ENCODE measurements at places on chromosomes 2 and 18.

DNA sequence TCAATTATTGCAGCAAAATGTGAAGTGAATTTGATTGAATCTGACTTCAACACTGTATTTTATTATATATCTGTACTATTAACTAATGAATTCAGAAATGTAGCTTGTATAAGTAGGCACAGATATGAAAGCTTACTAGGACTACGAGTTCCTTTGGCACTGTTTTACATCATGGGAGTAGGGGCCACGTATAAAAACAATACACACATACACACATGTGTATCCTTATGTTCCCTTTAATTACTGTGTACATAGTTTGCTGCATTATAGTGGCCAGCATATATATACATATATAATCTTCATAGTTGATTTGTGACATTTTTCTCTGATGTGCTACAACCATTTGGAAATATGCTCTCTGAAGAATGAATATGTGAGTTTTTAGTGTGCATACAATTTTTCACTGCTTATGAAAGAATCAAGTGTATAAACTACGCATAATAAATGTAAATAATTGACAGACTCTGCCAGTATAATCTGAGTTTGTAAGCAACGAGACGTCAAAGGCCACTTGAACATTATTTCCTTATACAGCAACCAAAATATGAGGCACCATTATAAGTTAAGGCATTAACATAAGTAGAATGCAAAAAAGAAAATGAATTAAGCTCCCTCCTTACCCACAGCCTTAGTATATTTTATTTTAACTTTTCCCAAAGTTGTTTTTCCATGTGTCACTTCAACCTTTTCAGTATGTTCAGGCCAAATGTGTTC lies 98.1 kb upstream of the GALNT5 start:
- DNase-seq = no peak

- DNase-seq = no peak
Observed at GRCh38 chr2:145460112-145460511, 940.2 kb upstream of the ZEB2 start.

DNA sequence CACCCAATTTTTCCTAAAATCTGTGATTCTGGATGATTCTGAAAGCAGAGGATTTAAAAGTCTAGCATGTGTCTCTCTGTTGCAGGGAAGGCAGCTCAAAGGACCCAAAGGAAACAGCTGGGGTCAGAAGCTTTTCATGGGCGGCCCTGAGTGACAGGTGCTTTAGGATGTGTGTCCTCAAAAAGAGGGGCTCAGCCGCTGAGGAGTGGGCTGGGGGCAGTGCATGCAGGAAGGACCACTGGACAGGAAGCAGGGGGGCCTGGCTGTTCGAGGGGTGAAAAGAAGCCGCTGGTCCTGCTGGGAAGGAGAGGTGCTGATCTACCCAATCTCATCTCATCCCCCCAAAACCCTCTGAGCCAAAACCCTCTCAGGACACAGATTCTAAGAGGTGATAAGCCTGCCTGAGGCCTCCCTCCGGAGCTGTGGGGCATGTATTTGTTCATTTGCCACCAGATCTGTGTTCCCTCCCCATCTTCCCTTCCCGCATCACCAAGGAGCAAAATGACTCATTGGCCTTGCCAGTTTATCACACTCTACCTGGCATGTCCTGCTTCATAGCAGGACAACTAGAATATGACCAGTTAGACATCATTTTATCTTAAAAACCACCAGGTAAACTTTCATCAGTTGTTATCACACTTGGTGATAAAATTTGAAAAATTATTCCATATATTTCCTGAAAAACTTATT lies 98.8 kb upstream of the MGAT4A start:
- no peak for DNase-seq

GRCh38 chr2:18473241-18474181 lies 86.9 kb downstream of the RDH14 start:
- no peak for DNase-seq

DNA sequence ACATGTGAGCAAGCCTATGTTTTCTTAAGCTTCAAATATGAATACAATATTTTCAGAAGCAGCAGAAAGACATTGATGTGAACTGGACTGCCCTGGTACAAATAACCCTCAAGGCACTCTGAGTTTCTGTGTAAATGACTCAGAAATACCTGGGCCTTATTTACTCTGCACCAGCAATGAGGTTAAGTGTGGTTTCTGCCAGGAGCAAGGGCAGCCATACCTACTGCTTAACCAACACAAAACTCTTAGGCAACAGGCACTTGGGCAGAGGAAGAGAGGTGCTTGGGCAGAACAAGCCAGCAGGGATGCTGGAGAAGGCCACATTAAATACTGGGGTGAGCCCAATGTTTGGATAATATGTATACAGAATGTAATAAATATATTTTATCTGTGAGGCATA lies 29.4 kb upstream of the ARL5A start:
- no peak for DNase-seq

GRCh38 chr2:6893876-6894482 lies 16.4 kb downstream of the RSAD2 start:
- no peak for DNase-seq

- no peak for DNase-seq
Observed at GRCh38 chr2:16487686-16488085, 177.9 kb downstream of the CYRIA start.

DNA sequence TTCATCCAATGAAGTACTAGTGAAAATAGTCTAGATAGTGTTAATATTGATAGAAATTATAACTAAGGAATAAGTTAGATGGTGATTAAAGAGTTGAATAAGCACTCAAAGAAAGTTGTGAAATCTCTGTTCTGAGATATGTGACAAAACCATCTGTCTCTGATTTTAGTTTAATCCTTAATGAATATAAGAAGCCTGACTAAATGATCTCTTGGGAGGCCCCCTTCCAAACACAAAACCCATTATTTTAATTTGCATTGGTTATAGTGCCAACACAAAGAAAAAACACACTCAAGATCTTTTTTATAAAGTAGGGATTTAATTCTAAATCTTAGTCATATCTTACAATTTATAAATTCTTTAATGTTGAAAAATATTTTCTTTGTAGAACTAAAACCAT lies 34.0 kb downstream of the SCN2A start:
- DNase-seq = no peak

DNA sequence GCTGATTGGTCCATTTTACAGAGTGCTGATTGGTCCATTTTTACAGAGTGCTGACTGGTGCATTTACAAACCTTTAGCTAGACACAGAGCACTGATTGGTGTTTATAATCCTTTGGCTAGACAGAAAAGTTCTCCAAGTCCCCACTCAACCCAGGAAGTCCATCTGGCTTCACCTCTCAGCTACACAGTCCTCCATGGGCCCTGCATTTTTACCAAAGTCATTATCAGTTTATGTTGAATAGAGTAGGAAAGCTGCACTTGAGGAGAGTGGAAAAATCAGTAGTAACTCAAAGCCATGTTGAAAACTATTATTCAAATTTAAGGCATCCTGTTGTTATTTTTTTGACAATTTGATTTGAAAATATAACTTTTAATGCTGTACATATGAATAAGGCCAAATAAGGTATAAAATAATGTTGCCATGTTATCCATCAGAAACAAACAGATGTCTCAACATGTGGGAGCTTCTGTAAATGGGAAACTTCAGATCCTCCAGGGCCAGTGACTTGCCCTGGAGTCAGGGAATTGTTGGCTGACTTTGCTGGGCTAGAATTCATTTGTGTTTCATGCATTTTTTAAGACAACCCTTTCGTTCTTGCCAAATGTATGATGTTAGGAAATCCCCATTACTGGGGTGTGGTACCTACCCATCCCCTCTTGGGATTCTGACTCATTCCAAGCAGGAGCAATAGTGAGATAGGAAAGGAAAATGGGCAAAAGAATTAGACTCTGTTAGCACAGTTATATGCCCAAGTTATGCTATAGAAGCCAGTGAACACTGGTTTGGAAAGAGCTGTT lies 37.8 kb upstream of the CCDC195 start:
- DNase-seq = no peak
